Vagina (tissue), 2 donors: ENCODE measurements at places on chromosomes 1 and 21.

DNA sequence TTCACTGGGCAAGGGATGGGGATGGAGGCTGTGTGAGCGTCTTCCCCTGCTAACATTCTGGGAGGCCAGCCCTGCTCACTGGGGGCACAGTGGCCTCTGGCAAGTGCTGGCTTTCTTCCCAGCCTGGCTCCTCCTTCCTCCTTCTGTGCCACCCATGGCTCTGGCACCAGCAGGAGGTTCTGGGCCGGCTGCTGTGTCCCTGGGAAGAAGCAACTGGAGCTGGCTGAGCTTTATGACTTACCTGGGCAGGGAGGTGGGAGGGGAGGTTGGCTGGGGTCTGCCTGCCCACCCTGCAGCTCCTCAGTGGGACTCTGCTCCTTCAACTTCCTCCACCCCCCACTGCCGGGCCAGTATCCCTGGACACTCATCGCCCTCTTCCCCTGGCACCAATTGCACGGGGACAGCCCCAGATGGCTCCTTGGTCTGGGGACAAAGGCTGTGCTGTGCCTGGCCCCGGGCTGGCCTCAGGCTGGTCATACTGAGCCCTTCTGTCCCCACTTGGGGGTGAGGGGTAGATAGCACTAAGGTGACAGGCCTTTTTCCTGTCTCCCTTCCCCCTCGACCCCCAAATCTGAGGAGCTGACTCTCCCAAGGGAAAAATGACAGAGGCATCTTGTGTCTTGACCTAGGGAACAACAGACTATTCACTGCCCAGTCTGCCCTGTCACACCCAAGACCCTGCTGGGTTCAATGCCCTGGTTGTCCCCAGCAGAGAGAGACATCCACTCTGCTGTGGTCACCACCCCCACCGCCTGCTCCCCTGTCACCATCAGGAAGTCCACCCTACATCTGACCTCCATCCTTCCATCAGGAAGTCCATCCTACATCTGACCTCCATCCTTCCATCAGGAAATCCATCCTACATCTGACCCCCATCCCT, 14.4 kb downstream of the CDK18 start:
- no peak for DNase-seq

DNA sequence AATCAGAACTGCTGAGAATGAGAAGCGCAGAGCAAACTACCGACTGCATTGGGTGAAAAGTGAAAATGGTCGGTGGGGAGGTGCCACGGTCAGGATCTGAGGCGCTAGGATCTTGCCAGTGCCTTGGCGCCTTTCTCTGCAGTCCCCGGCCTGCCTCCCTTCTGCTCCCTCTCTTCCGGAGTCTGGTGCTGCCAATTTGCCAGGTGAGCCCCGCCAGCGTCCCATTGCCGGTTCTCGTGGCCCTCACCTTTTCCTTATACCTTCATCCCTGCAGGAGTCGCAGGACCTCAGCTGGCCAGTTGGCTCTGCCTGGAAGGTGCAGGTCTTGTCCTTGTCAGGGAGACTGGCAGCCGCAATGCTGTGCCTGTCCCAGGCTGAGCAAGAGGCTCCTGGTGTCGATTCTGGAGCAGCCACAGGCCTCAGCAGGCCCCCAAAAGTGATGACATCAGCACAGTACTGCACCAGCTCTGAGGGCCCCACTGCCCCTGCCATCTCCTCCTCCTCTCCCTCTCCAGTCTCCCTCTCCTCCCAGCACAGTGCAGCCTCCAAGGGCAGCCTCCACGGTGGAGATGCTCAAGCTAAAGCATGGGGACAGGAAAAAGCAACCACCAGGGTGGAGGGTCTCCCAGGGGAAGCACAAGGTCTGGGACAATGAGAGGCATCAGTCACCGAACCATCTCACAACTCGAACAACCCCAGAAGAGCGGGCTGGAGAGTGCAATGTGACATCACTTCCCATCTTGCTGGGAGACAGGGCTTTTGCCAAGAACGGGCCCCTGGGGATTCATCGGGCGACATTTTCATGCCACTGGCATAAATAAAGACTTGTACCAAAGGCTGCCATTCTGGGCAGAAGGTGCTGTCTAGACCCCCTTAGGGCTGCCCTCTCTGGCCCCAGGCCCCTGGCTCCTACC, 37.1 kb upstream of the H6PD start:
- no peak for DNase-seq

GRCh38 chr1:228002792-228003191, 4.0 kb upstream of the WNT3A start:
- DNase-seq = no peak

DNA sequence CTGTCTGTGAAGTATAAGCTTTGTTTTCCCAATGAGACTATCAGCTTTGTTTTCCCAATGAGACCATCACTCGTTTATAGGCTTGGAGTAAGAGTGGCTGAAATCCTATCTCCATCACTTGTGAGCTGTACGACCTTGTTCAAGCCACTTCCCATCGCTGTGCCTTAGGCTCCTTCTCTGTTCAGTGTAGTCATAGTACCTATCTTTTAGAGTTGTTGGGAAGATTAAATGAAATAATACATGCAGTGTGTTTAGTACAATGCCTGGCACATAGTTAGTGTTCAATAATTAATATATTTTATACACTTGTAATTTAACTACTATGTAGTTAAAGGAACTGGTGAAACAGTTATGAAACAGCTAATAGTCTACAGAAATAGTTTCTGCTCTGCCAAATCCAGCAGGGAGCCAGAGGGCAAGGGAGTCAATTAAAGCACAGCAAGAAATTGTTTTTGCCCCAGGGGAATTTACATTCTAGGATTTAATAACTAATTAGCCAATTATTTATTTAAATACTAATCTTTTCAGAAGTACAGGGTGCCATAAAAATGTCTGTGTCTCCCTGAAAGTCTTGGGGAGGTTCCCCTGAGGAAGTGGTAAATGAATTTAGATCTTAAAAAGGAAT, 139.3 kb upstream of the HMCN1 start:
- DNase-seq = no peak

DNA sequence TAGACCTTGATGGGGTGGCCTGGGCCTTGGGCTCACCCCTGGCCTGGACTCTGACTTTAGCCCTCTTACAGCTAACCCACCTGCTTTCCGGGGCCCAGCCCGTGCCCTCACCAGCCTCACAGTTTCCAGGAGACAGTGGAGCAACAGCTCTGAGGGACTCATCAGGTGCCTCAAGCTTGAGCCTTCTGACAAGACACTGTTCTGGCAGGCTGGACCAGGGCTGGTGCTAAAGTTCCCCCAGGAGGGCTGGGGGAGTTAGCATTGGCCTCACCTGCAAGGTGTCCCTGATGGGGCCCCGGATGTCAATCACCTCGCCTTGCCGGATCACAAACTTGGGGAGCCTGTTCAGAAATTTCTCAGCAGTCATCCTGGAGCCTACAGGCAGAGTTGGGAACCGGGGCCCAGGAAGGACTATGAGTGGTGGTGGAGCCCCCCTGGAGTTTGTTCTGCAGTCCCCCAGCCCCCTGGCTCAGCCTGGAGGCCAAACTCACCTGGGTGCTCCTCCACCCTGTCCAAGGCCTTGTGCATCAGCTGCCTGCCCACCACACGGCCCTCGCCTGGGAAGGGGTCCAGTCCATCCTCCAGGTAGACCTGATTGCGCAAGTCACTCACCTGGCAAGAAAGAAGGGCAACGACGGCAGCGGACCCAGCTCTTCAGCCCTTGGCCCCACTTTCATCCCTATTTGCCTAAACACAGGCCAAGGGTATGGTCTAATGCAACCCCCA, 4.1 kb downstream of the SH3BGRL3 start:
- DNase-seq = no peak
